ENCODE measurements at places on chromosomes 2 and 18.

- DNase-seq: no peak
Measured at GRCh38 chr2:240151477-240152031, 11.1 kb upstream of the OTOS start.

DNA sequence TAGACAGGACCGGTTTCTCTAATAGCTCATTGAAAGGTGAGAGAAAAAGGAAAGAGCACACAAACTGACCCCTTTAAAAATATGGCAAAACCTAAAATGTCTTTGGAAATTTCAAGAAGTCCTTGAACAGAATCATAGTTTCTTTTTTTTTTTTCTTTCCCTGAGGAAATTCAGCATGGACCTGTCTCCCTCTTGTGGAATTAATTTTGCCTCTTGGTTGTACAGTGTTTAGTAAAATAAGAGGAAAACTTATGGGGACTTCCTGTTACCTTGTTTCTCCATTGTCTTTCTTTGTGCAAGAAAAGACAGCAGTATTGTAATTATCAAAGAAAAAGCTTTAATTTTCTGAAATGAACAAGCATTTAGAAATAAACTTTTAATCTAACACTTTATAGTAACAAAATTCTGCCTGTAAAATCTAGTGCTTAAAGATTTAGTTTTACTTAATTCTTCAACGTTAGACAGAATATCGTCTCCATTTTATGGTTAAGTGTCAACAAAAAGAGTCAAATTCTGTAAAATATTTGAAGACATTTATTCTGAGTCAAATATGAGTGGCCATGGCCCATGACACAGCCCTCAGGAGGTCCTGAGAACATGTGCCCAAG is 176.3 kb upstream of the NABP1 start:
- no peak for DNase-seq

DNA sequence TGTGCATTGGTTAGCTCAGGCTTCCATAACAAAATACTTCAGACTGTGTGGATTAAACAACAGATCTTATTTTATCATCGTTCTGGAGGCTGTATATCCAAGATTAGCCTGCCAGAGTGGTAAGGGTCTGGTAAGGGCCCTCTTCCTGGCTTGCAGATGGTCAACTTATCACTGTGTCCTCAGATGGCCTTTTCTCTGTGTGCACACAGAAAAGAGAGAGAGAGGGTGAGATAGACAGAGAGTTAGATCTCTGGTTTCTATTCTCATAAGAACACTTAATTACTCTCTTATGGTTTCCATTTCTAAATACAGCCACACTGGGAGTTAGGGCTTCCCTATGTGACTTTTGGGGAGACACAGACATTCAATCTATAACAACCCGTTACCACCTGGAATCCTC is 1003.5 kb downstream of the TSN start:
- DNase-seq: no peak

DNA sequence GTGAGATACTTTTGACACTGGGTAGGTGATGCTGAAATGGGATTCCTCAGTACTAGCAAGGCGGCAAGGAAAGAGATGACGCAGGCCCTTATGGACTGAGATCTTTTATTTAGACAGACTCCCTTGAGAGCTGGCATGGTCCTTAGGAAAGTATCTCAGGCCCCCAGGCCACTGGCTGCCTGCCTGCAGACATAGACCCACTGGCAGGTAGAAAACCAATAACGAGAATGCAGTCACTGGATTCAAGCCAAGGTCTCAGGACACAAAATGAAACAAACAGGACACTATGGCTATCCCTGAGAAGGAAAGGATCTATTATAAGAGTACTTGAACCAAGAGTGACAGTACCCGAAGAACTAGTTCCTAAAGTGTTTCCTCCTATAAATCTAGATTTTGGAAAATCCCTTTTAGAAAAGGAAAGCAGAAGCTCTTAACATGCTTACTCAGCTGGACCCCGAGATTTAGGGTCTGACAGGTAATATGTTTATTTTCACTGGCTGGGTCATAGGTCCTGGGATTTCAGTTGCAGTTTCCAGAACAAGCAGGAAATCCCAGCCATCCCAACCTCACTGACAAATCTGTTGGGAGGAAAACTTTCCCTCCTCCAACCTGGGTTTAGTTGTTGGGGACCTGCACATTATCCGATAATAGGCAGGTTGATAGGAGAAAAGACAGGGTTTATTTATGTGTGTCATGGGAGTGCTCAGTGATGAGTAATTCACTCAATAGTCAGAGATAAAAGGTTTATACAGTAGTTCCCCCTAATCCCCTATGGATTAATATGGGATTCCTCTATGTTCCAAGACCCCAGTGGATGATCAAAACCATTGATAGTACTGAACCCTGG is 44.5 kb downstream of the COMMD1 start:
- DNase-seq: no peak

DNA sequence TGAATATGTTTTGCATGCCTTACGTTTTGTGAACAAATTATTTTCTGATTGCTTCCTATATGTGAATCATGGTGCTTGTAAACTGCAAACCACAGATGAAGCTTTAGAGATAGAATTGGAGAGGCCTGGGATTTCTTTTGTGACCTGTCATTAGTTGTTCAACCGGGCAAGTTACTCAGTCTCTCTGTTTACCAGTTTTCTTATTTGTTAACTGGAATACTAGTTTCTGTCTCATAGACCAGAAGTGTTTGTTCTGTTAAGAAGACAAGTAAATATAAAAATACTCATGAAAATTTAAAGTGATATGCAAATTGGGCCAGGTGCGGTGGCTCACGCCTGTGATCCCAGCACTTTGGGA is 27.3 kb downstream of the DGKD start:
- no peak for DNase-seq

DNA sequence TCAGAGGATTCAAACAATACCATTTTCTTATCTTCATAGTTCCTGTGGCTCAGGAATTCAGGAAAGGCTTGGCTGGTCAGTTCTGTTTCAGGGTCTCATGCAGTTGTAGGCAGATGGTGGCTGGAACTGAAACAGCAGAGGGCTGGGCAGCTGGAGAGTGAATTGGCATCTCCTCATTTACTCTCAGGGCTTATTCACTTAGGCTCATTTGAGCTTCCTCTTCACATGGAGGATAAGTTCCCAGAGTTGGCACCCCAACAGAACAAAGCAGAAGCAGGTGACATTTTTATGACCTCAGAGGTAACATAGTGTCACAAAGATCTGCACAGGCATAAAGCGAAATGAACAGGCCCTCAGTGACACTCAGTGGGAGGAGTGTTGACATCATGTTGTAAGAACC is 66.1 kb downstream of the RBBP8 start:
- DNase-seq: no peak

DNA sequence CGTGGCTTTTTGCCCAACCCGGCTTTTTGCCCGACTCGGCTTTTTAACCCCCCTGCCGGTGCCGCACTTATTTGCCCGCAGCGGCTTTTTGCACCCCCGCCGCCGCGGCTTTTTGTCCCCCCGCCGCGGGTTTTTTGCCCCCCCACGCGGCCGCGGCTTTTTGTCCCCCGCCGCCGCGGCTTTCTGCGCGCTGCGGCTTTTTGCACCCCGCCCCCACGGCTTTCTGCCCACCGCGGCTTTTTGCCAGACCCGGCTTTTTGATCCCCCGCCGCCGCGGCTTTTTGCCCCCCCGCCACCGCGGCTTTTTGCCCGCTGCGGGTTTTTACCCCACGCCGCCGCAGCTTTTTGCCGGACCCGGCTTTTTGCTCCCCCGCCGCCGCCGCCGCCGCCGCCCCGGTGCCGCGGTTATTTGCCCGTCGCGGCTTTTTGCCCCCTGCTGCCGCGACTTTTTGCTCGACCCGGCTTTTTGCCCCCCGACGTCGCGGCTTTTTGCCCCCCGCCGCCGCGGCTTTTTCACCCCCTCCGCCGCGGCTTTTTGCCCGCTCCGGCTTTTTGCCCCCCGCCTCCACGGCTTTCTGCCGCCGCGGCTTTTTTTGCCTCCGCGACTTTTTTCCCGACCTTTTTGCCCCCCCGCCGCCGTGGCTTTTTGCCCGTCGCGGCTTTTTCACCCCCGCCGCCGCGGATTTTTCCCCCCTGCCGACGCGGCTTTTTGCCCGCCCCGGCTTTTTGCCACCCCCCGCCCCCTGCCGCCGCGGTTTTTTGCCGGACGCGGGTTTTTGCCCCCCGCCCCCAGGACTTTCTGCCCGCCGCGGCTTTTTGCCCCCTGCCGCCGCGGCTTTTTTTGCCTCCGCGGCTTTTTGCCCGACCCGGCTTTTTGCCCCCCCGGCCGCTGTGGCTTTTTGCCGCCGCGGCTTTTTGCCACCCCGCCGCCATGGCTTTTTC is 2786.5 kb downstream of the RPIA start:
- no peak for DNase-seq
